Stimulated activated CD4-positive, alpha-beta T cell treated with anti-CD3 and anti-CD28 coated beads, Interleukin-4, amount 100 ng/mL, for 24 hours (primary cell): ENCODE measurements at places on chromosomes 3 and 15.

- DNase-seq: no peak
Measured at GRCh38 chr3:160486459-160486869, 36.9 kb upstream of the TRIM59 start.

DNA sequence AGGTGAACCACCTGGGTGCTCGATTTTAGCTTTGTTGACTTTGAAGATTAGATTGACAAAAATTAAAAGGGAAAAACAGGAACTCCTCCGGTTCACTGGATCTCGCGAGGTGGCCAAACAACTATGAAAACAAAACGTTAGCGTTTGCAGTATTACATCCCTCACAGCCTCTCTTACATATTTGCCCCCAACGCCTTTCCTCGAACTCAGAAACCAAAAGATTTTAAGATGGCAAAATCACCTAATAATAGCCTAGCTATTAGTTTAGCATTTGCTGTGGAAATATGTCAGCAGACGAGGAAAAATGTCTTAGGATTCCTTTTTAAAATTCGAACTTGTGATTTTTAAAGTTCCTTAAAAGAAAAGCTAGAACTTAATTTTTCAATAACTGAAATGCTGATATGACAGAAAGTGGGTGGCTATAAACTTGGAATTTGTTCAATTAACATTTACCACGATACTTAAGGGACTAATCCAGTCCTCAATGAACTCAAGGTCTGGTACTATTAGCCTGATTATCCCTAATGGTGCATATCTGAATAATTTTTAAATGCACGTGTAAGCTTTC lies 491 bp upstream of the SENP7 start:
- no peak for DNase-seq

GRCh38 chr15:65231306-65231705 lies 20.0 kb upstream of the CILP start:
- DNase-seq: no peak

DNA sequence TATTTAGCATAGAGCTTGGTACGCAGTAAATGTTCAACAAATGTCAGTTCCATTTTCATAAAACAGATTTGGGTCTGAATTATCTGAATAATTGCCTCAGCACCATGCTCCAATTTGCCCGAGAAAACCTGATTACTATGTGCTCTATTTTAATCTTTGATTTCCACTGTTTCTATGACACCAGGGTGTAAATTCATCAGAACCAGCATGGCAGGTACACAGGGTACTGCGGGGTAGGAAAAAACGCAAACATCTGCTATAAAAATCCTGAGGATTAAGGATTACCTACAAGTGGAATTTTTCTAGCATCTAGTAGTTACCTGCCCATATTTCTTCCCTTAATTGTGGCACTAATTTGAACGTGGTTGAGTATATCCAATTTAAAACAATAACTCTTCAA lies 70.3 kb downstream of the RAD18 start:
- no peak for DNase-seq

- DNase-seq: no peak
Measured at GRCh38 chr3:179853176-179853575, 183.6 kb downstream of the PEX5L start.

- no peak for DNase-seq
Measured at GRCh38 chr3:33799202-33799551, 747 bp downstream of the PDCD6IP start.

GRCh38 chr3:180594631-180595558 lies 7.1 kb upstream of the TTC14 start:
- DNase-seq: no peak

GRCh38 chr3:13379201-13379830 lies 40.8 kb downstream of the NUP210 start:
- no peak for DNase-seq

DNA sequence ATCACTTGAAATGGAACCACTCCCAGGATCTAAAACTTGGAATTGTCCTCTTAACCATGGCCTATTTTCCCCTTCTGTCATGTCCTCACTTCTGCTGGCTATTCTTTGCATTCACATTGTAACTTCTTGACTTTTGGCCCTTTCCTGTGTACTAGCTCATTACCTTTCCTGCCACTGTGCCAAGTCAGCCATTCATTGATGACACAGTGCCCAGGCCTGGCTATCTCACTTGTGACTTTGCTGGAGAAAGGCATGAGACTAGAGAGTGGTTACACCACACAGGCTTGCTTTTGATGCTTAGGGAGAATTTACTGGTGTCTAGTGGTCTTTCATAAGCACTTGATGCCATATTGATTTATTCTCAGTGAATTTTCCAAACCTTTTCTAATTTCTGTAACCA lies 101.1 kb downstream of the NR1D2 start:
- DNase-seq: no peak

DNA sequence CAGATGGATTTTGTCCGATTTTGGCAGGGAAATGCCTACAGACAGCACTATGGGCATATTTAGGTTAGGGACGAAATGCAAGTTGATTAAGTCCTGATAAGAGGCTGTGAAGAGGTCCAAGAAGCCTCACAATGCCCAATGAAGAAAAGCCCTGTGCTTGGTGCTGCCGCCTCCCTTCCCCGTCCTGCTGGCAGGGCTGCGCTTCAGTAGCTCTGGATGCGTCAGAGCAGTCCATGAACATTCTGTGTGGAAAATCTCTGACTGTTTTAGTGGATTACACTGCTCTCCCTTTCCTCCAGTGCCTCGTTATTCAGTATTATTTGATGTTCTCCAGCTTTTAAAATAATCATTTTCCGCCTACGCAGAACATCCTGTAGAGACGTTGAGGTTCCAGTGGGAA lies 39.6 kb downstream of the MLH1 start:
- no peak for DNase-seq

GRCh38 chr3:140019946-140020345 lies 85.0 kb downstream of the CLSTN2 start:
- no peak for DNase-seq

- DNase-seq: no peak
Measured at GRCh38 chr3:18751514-18751913, 326.4 kb upstream of the SATB1 start.

- no peak for DNase-seq
Measured at GRCh38 chr3:144102421-144102820, 130.8 kb downstream of the DIPK2A start.

DNA sequence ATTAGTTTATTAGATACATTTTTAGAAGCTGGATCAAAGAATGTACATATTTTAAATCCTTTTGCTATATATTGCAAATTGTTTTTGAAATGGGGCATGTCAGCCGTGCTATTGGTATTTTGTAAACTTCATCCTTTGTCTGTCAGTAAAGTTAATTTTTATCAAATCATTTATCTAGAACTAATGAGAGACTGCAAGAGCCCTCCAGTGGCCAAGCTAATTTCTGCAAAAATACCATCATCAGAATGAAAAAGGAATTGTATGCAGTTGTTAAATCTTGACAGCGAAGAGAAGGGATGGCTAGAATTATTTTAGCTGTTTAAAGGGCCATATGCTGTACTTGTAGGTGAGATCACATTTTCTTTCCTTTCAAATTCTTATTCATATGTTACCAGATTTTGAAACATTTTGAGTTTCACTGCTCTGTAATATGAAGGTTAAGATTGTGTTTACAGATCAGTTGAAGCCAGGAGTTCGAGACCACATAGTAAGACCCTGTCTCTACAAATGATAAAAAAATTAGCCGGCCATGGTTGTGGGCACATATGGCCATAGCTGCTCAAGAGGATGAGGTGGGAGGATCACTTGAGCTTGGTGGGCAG lies 8.1 kb upstream of the CLDN11 start:
- no peak for DNase-seq

DNA sequence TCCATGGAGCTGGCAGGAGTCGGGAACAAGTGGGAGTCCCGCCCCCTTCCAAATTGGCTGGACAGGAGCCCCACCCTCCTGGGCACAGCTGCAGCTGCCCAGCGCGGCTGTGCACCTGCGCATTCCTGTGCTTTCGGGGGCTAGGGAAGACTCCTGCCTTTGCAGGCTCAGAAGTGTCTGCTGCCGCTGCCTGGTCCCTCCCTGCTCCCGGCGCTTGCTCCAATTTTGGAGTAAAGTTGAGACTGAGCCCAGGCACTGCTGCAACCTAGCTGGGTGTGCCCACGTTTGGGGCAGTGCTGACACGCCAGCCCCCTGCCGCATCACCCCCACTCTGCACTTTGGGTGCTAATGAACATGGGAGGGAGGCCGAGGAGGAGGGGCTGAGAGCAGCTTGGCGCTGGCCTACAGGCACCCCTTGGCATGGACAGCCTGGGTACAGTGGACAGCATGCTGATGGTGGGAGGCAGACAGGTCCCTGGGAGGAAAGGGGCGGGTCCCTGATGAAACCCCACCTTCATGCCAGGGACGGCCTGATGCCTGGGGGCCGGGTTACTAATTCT lies 399.2 kb upstream of the CNTN4 start:
- DNase-seq: no peak

GRCh38 chr3:184389384-184389783 lies 9.5 kb downstream of the CHRD start:
- no peak for DNase-seq

- no peak for DNase-seq
Measured at GRCh38 chr3:39166134-39166710, 12.8 kb upstream of the CSRNP1 start.

GRCh38 chr3:61422945-61423673 lies 138.3 kb upstream of the PTPRG start:
- no peak for DNase-seq

DNA sequence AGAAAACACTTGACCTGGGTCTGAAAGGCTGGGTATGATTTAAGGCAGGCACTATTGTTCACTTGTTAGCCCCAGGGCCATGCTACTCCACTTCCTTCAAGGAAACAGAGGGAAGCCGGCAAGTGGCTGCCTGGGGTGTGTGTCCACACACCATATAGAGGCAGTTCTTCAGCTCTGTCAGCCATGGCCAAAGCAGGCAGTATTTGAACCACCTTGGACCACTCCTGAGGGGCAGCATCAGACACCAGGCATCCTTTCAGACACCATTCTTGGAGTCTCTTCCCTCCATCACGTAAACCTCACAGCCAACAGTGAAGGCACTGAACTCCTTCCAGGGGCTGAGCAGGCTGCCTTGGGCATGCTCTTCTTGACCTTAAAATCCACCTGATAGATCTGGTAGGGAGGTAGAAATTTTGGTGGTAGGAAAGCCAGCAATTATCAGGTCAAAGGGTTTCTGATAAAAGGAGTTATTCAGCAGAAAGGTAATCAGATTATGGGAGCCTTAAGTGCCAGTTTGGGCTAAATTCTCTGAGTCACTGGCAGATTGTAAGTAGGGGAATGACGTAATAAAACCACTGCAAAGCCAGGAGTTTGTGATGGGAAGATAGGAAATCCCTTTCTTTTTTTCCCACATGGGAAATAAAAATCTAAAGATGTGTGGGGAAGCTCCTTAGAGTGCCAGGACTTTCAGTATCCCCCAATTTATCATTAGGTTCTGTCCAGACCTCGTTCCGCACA lies 20.2 kb downstream of the TGFBR2 start:
- no peak for DNase-seq

- DNase-seq: no peak
Measured at GRCh38 chr3:172383306-172383796, 64.9 kb downstream of the GHSR start.

DNA sequence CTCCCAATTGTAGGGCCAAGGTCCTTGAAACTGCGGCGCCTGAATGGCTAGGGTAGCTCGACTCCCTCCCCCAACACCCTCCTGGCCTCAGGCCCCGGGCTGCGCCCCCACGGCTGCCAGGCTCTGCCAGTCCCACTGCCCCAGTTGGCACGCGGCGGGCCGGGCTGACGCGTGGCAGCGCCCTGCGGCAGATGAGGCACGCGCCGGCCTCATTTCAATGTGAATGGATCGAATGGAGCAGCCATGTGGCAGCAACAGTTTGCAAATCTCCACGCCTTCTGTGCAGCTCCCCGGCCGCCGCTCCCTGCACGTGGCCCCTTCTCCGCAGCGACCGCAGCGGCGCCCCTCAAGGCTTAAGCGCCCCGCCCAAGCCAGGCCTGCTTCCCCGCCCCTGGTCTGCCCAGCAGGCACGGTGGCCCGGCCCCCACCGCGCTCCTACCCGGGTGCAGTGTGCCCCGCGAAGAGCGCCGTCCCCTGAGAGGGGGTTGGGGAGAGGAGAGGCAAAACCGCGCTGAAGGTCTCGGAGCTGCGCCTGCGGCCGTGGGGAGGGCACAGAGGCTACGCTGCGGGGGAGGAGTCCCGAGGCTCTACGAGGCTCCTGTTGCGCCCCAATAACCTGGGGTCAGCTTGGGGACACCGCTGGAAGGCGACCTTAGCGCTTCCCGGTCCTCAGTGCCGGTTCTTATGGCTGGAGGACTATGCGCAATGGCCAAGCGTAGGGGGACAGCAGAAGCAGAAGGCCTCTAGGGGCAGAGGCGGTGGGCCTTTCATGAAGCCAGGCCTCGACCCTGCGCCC lies 3.1 kb upstream of the DLL4 start:
- DNase-seq: no peak

- no peak for DNase-seq
Measured at GRCh38 chr15:39666677-39667076, 85.8 kb downstream of the THBS1 start.

- no peak for DNase-seq
Measured at GRCh38 chr3:176590722-176591121, 606.6 kb downstream of the TBL1XR1 start.

DNA sequence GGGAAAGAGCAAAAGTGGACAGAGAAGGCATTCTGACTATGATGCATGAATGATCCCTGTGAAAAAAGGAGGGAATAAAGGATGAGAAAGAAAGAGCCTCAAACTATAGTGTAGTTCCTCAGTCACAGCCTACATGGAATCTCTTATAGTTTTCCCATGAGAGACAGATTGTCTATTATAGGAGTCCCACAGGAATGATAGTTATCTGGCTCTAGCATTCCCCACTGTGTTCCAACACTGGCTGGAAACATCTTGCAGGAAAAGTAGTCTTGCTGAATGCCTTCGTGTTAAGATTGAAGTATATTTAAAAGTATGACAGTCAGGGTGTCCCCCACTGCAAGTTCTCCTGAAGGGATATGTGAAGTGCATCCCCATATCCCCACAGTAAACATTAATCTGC lies 641.5 kb upstream of the NECTIN3 start:
- no peak for DNase-seq

DNA sequence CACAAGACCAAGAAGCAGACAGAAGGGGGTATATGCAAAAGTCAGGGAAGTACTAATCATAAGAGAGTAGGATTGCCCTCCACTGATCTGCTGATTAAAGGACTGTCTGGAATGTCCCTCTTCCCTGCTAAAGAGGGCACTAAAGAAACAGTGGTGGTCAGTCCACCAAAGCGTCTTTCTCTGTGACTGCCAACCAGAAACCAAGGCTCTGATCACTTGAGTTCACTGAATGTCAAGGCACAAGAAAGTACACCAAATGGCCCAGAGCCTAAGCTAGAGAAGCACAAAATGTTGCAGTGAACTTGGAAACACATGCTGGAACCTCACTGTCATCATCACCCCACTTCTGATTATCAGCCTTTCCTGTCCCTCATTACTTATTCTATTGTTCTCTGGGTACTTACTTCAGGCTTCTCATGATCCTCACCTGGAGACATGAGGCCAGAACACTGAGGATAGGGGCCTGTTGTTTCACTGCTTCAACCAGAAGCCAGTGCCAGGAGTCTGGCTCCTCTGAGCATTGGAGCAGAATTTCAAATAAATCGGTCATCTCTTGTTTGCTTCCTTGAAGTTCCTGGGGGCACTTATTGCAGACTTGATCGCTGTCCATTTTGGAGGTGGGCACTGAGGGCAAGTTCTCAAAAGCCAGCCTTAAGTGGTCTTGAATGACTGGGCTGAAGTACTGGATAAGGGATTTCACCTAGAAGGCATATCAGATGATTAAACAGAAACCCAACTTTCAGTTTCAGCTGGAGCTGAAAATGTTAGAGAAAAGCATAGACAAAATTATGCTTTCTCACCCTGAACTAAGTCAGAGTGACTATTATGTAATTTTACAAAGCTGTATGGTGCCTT lies 58.9 kb downstream of the EIF3J start:
- DNase-seq: no peak
